ENCODE measurements at places on chromosomes 5 and 9.

DNA sequence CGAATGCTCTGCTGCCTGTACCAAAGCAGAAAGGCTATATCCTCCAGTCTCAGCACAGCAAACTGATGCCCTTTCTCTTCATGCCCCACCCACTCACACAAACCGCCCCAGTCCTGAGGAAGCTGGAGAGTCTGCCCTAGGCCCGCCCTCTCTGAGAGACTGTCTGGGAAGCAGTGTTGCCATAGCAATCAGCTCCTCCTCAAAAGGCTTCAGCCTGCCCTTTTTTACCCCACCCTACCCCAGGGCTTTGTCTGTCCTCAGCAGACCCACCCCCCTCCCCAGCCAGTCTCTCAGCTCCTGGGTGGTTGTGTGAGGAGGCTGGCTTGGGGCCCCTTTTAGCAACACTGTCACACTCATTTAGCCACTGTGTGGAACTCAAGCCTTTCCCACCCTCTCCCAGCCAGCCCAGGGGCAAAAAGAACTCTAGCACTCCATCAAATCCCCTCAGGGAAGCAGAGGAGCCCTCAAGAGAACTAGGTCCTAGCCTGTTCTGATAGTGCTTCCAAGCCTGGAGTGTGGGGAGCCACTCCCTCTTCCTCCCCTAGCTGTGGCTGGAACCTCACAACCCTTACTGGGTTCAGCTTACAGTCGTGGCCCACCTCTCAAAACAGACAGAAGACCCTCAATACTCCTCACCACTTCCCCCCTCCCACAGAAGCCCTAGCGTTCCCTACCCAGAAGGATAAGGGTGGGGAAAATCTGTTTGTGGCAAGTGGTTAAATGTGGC is 1.4 kb downstream of the ATOSB start:
- DNase-seq: peak; percentile 87

DNA sequence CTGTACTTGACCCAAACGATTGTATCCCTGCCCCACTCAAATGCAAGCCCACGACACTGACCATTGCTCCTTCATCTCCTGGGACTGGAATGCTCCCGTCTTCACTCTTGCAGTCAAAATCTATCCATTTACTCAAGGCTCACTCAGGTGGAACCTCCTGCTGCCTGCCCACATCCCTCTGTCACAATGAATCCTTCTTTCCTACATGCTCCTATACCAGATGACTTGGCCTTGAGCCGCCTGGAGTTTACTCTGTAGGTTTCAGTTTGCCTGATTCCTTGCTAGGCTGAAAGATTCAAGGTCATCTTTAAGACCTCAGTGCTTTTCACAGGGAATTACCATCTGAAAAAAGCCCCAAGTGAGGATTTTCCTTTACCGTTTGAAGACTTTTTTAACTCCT is 264.1 kb downstream of the GLIS3 start:
- DNase-seq: no peak

DNA sequence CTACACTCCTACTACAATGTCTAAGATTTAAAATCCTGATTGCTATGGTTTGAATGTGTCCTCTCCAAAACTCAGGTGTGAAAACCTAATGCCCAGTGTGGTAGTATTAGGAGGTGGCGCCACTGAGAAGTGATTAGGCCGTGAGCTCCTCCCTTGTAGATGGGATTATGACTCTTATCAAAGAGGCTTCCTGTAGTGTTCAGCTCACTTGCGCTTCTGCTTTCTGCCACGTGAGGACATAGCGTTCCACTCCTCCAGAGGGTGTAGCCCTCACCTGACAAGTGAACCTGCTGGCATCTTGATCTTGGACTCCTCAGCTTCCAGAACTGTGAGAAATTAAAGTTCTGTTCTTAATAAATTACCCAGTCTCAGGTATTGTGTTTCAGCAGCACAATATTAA is 33.0 kb upstream of the WHRN start:
- DNase-seq: no peak

DNA sequence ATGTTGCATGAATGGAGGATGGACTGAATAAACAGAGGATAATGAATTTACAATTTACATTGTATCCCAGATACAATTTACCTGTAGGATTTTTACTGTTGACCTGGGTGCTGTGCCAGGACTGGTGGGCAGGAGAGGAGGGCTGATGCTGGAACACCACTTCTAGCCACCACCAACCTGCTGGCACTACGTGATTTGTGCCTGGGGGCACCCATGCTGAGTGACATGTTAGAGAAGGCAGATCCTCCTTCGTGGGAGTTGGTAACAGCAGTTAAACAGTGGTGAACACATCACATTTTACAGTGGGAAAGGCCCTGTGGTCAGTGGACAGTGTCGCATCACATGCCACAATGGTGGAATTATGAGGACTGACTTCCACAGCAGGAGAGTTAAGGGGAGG is 3.0 kb upstream of the ANKRD34B start:
- DNase-seq: no peak

DNA sequence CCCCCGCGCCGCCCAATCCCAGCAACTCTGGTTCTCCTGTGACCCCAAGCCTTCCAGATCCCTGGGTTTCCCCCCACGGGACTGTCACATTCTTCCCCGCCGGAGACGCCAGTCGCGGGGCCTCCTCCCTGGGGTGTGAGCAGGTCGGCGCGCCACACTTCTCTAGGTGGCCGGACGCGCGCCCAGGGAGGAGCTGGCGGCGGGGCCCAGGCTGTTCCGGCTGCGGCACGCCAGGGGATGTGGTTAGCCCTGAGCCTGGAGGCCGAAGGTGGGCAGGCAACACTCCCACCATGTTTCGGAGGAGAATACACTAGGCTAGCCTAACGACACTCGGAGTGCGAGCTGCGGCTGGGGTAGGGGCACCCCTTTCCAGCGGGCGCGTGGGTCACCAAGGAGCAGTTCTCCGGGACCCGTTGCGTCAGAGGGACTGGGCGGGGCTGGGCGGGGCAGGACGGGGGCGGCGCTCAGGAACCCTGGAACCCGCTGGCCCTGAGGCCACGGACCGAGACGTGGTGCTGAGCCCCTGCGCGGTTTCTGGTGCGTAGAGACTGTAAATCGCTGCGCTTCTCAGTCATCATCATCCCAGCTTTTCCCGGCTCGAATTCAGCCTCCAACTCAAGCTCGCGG is at the start of gene SLC27A6:
SLC27A6 (plus strand) TSS at position 478 of the 627 bp plus-strand sequence. CDS start 650 bp downstream, outside the sequence.
- DNase-seq: no peak

DNA sequence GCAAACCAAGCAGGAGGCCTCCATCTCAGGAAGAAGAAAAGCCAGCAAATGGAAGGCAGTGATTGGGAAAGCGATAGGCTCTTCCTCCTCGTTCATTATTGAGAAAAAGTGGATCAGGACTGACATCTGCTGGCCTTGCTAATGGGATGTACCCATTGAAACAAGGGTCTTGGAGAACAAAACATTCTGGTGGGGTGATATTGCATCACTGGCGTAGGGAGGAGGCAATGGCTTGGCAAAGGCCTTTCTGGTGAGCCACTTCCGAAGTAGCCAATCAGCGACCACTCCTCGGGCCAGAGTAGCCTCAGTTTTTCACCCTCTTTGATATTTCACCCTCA is 86.7 kb upstream of the NFIB start:
- peak; percentile 50 for DNase-seq

GRCh38 chr5:159102311-159102934 is 2.7 kb upstream of the EBF1 start:
- no peak for DNase-seq

GRCh38 chr5:150409638-150410523 is 2.8 kb downstream of the CD74 start:
- peak; percentile 38 for DNase-seq
